ENCODE measurements at places on chromosomes 1 and 21. TPM values are rescaled to one million over a fixed set of nuclear protein-coding genes. Genes with fewer than 3 reads are reported as not detected.

GRCh38 chr1:30310966-30311742 lies 412.2 kb downstream of the MATN1 start:
- no peak for DNase-seq

DNA sequence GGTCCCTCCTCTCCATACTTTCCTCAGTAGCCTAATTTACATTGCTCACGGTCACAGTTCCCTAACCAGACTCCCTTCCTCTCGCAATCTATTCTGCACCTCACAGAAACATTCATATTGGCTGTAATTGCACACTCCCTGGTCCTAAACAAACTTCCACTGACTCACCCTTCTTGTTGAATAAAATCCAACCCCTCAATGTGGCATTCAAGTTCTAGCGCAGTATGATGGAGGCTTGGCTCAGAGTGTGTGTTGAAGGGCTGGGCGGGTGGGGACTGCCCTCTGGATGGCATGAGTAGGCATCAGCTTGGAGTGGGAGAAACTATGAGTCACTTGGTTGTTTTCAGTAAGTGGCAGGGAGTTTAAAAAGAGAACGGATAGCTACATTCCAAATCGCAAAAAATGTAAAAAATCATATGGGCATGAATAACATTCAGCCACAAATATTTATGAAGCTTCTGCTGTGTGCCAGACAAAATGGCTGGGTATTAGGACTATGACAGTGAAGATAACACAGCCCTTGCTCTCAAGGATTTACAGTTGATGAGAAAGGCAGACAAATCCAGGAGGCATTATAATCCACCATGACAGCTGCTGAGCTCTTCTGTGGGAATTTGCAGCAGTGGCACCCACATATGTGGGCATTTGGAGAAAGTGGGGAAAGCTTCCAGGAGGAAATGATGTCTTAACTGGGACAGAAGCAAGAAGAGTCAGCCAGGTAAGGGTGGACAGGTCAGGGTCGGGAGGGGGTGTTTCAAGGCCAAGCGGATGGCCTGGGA lies 42.2 kb upstream of the LYST start:
- DNase-seq = peak; percentile 86

GRCh38 chr1:165073185-165074007 lies 283.1 kb downstream of the LMX1A start:
- DNase-seq = peak; percentile 41

DNA sequence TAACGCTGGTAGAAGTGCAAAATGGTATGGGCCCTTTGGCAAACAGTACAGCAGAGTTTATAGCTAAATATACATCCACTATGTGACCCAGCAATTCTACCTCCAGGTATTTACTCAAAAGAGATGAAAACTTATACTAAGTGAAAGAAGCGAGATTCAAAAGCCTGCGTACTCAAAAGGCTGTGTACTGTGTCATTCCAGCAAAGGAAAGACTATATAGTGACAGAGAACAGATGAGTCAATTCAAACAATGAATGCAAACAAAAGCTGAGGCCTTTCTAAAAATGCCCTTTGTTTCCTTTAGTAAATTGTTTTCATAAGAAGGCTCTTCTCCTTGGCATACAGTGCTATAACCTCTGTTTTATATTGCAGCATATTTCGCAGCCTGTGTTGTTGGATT lies 268.8 kb upstream of the CSF3R start:
- DNase-seq = no peak

GRCh38 chr1:93446837-93447451 lies 974 bp upstream of the FNBP1L start:
- no peak for DNase-seq

- DNase-seq = no peak
Observed at GRCh38 chr1:30786264-30786991, 28.9 kb upstream of the LAPTM5 start.

- no peak for DNase-seq
Observed at GRCh38 chr1:18142471-18142870, 34.9 kb downstream of the IGSF21 start.

DNA sequence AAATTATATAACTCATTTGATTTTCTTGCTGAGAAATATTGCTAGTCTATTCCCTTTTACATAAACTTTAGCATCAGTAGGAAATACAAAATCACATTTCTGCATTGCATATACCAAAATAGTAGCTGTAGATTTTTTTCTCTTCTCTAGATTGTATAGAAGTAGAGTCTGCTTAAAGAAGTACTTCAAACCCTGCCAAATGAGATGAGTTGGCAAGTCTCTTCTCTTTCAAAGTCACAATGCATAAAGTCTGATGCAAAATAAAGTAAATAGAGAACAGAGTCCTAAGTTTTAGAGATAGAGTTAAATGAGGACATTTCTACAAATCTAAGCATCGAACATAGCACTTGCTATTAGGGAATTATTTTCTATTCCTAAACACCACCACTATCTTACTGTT lies 6.4 kb downstream of the PLPPR4 start:
- DNase-seq = no peak

DNA sequence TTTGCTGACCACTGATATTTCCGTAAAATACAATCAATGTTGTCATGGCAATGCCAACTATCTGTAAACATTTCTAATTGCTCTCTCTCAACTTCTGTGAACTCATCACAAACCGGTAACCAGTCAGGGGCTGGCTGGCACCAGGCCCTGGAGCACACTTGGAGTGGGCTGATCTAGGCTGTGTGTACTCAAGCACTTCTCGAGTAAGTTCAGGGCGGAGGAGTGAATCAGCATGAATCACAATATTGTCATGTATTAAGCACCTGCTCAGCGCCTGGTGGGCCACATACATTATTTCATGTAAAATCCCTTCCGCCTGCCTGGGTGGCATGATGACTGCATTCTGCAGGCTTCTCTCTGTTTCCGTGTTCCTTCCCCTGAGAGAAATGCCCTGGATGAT lies 212.4 kb downstream of the FOXD2 start:
- peak; percentile 71 for DNase-seq

- DNase-seq = no peak
Observed at GRCh38 chr1:239630767-239631166, 244.4 kb downstream of the CHRM3 start.

The OR2T35 gene
- not detected for total RNA-seq

DNA sequence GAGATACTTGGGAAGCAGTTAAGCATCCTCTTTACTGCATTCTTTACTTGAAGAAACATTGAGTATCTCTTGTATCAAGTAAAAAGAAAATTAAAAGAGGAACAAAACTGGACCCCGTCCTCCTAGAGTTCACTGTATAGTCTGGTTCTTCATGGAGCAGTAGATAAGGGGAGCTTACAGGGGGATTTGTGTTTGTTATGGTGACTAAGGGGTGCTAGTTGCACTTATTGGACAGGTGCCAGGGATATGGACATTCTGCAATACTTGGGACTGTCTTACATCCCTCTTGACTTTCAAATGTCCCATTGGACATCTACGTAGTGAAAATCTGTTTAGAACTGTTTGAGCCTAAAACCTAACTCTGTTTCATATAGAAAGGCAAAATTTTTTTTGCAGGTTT lies 67.2 kb downstream of the ALG14 start:
- DNase-seq = no peak

The TCHHL1 gene
- total RNA-seq = not detected

The STXBP3 gene
- total RNA-seq = 71.0 TPM

GRCh38 chr1:245070836-245071615 lies 83.8 kb upstream of the KIF26B start:
- DNase-seq = no peak

GRCh38 chr21:27079636-27080240 lies 112.8 kb upstream of the ADAMTS5 start:
- DNase-seq = no peak

DNA sequence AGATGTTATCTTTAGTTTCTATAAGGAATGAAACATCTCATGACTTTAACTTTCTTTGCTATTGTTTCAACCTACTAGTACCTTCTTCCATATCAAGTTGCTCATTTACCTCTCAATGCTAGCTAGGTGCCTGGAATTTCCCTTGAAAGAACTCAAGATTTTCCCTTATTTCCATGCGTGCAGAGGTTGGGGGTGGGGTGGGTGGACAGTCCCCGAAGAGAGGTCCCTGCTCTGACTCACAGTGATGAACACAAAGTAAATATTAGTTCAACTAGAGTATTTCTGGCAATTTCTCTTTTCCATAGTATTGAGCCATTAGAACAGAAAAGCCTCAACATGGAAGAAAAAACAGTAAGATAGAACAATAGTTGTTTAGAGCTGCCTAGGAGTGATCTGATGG lies 239.0 kb upstream of the ZP4 start:
- DNase-seq = no peak

DNA sequence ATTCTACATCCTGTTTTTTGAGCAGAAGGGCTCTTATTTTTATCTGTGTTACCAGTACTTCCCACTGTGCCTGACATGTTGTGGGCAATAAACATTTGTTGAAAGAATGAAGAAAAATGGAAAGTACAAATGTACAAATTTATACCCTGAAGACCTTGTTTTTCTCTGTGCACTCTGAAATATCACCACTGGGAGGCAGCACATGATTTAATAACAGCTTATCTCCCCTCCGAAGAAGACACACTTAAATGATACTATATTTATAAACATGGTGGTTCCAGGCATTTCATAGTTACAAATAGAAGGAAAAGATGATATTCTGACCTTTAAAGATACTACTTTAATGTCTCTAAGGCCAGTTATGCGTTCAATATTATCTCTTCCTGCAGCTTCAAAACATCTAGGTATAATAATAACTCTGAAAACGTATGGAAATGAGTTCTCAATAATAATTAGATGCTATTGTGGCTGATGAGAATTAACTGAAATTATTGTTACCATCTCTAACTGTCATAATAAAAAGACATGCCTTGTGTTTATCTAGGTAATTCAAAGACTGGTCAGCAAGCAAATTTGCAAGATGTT lies 12.8 kb downstream of the DYNLT5 start:
- peak; percentile 78 for DNase-seq

The OLIG2 gene
- not detected for total RNA-seq

Measured in fibroblast of lung (primary cell).